ENCODE measurements at places on chromosomes 1 and 21. TPM values are rescaled to one million over a fixed set of nuclear protein-coding genes. Genes with fewer than 3 reads are reported as not detected.

Gene NEXN
- total RNA-seq, result 20.1 TPM

- no peaks in the 10 kb centered on the region for H3K36me3 ChIP-seq
- H3K4me1 ChIP-seq, result no peaks in the 10 kb centered on the region
- DNase-seq, result no peak
- no peaks in the 10 kb centered on the region for H3K27me3 ChIP-seq
Measured at GRCh38 chr1:211908453-211908852, 77.9 kb upstream of the LPGAT1 start.

GRCh38 chr21:34688145-34688544, 19.4 kb downstream of the CLIC6 start:
- H3K4me1 ChIP-seq, result no peaks in the 10 kb centered on the region
- no peak for DNase-seq
- H3K27me3 ChIP-seq, result no peaks in the 10 kb centered on the region

GRCh38 chr21:41821081-41821755, 54.4 kb upstream of the RIPK4 start:
- DNase-seq, result no peak
- H3K4me1 ChIP-seq, result peaks cover 8% of the 10 kb centered on the region
- no peaks in the 10 kb centered on the region for H3K36me3 ChIP-seq
- no peak overlapping the region for H3K27ac ChIP-seq
- no peaks in the 10 kb centered on the region for H3K27me3 ChIP-seq

- H3K36me3 ChIP-seq, result no peaks in the 10 kb centered on the region
- no peak for DNase-seq
- no peaks in the 10 kb centered on the region for H3K4me1 ChIP-seq
- H3K4me3 ChIP-seq, result no peak overlapping the region
- no peak overlapping the region for H3K27ac ChIP-seq
Measured at GRCh38 chr1:101971304-101971703, 25.4 kb downstream of the OLFM3 start.

DNA sequence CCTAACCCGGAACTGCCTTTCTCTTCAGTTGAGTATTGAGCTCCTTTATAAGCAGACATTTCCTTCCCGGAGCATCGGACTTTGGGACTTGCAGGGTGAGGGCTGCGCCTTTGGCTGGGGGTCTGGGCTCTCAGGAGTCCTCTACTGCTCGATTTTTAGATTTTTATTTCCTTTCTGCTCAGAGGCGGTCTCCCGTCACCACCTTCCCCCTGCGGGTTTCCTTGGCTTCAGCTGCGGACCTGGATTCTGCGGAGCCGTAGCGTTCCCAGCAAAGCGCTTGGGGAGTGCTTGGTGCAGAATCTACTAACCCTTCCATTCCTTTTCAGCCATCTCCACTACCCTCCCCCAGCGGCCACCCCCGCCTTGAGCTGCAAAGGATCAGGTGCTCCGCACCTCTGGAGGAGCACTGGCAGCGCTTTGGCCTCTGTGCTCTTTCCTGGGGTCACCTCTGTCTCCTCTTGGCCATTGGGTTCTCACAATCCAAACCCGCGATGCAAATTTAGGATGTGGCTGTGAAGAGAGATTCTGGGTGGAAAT, 3.7 kb downstream of the OLIG2 start:
- peaks cover 6% of the 10 kb centered on the region for H3K27me3 ChIP-seq
- no peak overlapping the region for H3K27ac ChIP-seq
- H3K36me3 ChIP-seq, result no peaks in the 10 kb centered on the region

DNA sequence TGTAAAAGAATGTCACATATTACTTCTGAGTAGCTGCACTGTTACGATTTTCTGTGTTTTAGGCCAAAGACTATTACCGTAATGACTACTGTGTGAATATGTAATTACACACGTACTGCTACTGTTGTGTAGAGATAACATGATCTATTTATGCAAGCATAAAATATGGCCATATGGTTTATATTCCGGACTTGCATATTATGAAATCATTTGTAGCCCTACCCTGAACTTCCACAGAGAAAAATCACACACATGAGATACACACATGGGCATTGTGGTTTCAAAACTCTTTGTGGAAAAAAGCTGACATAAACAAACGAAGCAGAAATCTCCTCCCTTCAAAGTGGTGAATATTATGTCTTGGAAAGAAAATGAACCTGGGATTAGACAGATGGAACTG, 373.0 kb upstream of the ADAMTS5 start:
- H3K27me3 ChIP-seq, result no peaks in the 10 kb centered on the region
- no peaks in the 10 kb centered on the region for H3K36me3 ChIP-seq
- H3K4me1 ChIP-seq, result no peaks in the 10 kb centered on the region
- no peak overlapping the region for H3K27ac ChIP-seq
- no peak for DNase-seq

Gene LCE2B
- total RNA-seq, result not detected

GRCh38 chr1:30291526-30291925, 431.9 kb downstream of the MATN1 start:
- no peaks in the 10 kb centered on the region for H3K4me1 ChIP-seq
- no peaks in the 10 kb centered on the region for H3K27me3 ChIP-seq

- peak; percentile 29 for DNase-seq
- no peak overlapping the region for H3K4me3 ChIP-seq
- no peaks in the 10 kb centered on the region for H3K27me3 ChIP-seq
- peaks cover 9% of the 10 kb centered on the region for H3K4me1 ChIP-seq
- peaks cover 11% of the 10 kb centered on the region for H3K36me3 ChIP-seq
- H3K27ac ChIP-seq, result no peak overlapping the region
Measured at GRCh38 chr21:37060296-37060695, 12.6 kb downstream of the PIGP start.

DNA sequence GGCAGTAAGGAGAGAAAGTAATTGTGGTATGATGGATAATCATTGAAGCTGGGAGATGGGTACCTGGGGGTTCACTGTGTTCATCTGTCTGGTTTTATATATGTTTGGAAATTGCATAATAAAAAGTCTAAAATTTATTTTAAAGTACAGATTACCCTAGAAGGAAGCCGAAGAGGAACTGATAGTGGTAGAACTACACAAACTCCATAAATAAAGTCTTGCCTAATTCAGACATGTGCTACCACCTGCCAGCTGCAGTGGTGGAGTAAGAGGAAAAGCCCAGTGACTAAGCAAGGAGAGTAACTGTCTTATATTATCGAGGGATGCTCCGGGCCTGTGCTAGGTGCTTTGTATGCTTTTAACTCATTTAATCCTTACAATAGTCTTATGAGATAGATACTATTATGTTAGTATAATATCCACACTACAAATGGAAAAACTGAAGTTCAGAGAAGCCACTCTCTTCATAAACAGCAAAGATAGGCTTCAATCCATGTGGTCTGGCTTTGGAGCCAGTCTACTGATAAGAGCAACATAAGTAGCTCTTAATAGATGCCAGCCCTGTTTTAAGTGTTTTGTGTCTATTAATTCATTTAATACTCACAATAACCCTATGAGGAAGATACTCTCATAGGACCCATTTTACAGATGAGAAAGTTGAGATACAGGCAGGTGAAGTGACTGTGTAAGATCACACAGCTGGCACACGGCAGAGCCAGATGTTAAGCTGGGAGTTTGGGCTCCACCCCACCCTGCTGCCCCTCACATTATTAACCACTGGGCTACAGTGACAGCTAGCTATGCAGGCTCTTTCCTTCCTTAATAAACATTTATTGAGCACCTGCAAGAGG, 56.8 kb upstream of the HNRNPU start:
- no peaks in the 10 kb centered on the region for H3K4me1 ChIP-seq
- H3K27me3 ChIP-seq, result no peaks in the 10 kb centered on the region
- no peak for DNase-seq

DNA sequence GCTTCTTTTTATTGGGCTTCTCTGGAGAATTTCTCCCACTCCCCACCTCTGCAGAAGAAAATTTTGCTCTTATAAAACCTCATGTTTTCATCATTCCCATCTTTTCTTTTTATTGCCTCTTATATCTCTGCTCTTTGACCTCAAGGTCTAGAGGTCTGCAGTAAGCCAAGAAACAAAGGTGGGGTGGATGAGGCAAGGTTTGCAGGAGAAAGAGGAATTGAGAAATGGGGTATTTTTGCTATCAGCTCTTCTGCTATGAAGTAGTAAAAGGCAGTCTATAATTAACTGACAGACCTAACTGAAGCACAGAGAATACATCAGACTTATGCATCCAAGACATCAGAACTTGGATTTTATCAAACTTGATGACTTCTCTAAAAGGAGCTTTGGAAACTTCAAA, 22.9 kb downstream of the SYT11 start:
- H3K4me3 ChIP-seq, result no peak overlapping the region
- no peaks in the 10 kb centered on the region for H3K27me3 ChIP-seq
- H3K36me3 ChIP-seq, result no peaks in the 10 kb centered on the region
- no peaks in the 10 kb centered on the region for H3K4me1 ChIP-seq
- no peak for DNase-seq
- H3K27ac ChIP-seq, result no peak overlapping the region

DNA sequence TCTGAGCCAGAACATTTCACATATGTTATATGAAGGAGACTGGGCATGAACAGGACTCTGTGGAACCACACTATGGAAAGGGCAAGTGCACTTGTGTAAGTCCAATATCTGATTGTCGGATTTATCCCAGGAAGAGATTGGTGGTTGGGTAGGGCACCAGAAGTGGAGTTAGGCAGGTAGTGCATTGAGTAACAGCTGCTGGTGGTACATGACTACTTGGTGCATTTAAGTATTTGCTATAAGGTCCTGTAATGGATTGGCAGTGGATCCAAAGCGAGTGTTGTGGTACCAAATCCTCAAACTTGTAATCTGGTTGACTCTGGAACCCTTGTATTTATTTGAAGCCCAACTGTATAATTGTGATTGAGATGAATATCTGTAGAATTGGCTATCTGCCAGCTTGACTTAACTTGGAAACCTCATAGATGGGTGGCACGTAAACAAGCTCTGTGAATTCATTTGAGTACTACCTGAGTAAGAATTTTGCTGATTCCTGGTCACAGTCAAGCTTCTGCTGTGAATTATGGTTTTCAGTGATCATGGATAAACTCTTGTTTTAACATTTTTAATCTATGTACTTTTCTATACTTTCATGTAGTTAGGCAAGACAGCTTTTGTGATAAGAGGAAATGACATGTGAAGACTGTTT, 21.1 kb downstream of the UBAP2L start:
- no peaks in the 10 kb centered on the region for H3K27me3 ChIP-seq
- H3K4me1 ChIP-seq, result peaks cover 12% of the 10 kb centered on the region
- H3K4me3 ChIP-seq, result no peak overlapping the region

GRCh38 chr21:41064334-41064791, 103.6 kb upstream of the BACE2 start:
- H3K36me3 ChIP-seq, result no peaks in the 10 kb centered on the region
- no peak overlapping the region for H3K27ac ChIP-seq
- DNase-seq, result no peak

DNA sequence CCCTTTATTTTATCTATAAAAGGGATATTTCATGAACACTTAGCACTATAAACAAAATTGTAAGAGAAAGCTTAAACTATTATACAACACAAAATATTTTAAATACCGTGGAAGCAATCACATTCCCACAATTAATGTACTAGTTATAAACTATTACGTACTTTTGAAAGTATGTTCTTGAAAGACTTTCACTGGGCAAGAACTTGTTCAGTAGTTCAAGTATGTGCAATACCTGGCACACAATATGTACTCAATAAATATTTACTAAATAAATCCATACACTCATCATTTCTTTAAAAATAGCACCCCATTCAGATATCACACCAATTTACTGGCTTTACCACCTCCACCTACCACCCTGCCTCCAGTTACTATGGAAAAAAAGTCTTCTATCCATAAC, 12.6 kb upstream of the FMO2 start:
- H3K36me3 ChIP-seq, result no peaks in the 10 kb centered on the region
- H3K27ac ChIP-seq, result no peak overlapping the region
- no peak overlapping the region for H3K4me3 ChIP-seq
- H3K27me3 ChIP-seq, result no peaks in the 10 kb centered on the region
- DNase-seq, result no peak
- H3K4me1 ChIP-seq, result no peaks in the 10 kb centered on the region

- no peak overlapping the region for H3K27ac ChIP-seq
- DNase-seq, result no peak
- H3K4me1 ChIP-seq, result peaks cover 4% of the 10 kb centered on the region
- no peaks in the 10 kb centered on the region for H3K27me3 ChIP-seq
- H3K36me3 ChIP-seq, result no peaks in the 10 kb centered on the region
- no peak overlapping the region for H3K4me3 ChIP-seq
Measured at GRCh38 chr21:37058261-37058660, 14.6 kb downstream of the PIGP start.

Gene IBA57
- 9.3 TPM for total RNA-seq

- no peak overlapping the region for H3K4me3 ChIP-seq
- DNase-seq, result no peak
- H3K27ac ChIP-seq, result no peak overlapping the region
Measured at GRCh38 chr1:163395790-163396189, 74.0 kb downstream of the NUF2 start.

GRCh38 chr1:173426057-173426456, 51.1 kb upstream of the PRDX6 start:
- no peaks in the 10 kb centered on the region for H3K36me3 ChIP-seq
- peaks cover 10% of the 10 kb centered on the region for H3K4me1 ChIP-seq
- no peak for DNase-seq

Gene HMCN1
- 13.3 TPM for total RNA-seq

DNA sequence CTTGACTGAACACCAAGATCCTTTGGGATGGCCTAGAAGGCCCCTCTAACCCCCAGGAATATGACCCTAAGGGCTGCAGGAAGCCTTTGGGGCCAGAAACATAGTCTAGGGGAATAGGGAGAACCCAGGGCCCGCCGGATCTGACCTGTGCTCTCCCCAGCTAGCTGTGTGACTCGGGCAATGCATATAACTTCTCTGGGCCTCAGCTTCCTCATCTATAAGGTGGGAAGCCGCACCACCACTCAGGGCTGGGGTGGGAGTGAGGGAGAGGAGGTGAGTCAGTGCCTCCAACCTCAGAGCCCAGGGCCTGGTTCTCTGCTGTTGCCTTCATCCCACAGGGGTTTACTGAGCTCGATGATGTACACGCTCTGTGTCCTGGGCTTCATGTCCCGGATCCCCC, 434.4 kb downstream of the PTPRU start:
- no peak overlapping the region for H3K4me3 ChIP-seq
- no peak overlapping the region for H3K27ac ChIP-seq
- H3K27me3 ChIP-seq, result no peaks in the 10 kb centered on the region
- H3K4me1 ChIP-seq, result no peaks in the 10 kb centered on the region
- DNase-seq, result no peak
- H3K36me3 ChIP-seq, result no peaks in the 10 kb centered on the region

Gene C1orf226
- 2.9 TPM for total RNA-seq

GRCh38 chr1:165763442-165763841, 5.2 kb downstream of the TMCO1 start:
- H3K4me3 ChIP-seq, result no peak overlapping the region
- H3K27ac ChIP-seq, result no peak overlapping the region
- no peaks in the 10 kb centered on the region for H3K36me3 ChIP-seq
- H3K4me1 ChIP-seq, result peaks cover 22% of the 10 kb centered on the region
- H3K27me3 ChIP-seq, result no peaks in the 10 kb centered on the region

Gene PTCH2
- total RNA-seq, result 7.6 TPM

GRCh38 chr1:70893381-70893780, 154.2 kb downstream of the PTGER3 start:
- no peaks in the 10 kb centered on the region for H3K36me3 ChIP-seq
- H3K4me3 ChIP-seq, result no peak overlapping the region
- no peaks in the 10 kb centered on the region for H3K27me3 ChIP-seq

- H3K4me3 ChIP-seq, result no peak overlapping the region
- no peaks in the 10 kb centered on the region for H3K27me3 ChIP-seq
- H3K4me1 ChIP-seq, result no peaks in the 10 kb centered on the region
- no peak for DNase-seq
- H3K27ac ChIP-seq, result no peak overlapping the region
- peaks cover 3% of the 10 kb centered on the region for H3K36me3 ChIP-seq
Measured at GRCh38 chr1:17631410-17631809, 91.9 kb downstream of the ARHGEF10L start.

GRCh38 chr1:56434740-56435139, 144.6 kb downstream of the PLPP3 start:
- H3K27me3 ChIP-seq, result no peaks in the 10 kb centered on the region
- H3K27ac ChIP-seq, result peak overlapping the region; percentile 76
- H3K4me3 ChIP-seq, result no peak overlapping the region
- H3K4me1 ChIP-seq, result peaks cover 51% of the 10 kb centered on the region
